HFFc6 (cell line): ENCODE measurements at places on chromosomes 2 and 18. TPM values are rescaled to one million over a fixed set of nuclear protein-coding genes. Genes with fewer than 3 reads are reported as not detected.

The MLPH gene
- 33.1 to 44.1 TPM (median 39.3 TPM) in 3 replicates for total RNA-seq

The SERPINB3 gene
- total RNA-seq: not detected in 3 replicates

The UGT1A9 gene
- total RNA-seq: not detected in 2 replicates

The RMDN2 gene
- total RNA-seq: 3.7 to 5.9 TPM (median 5.8 TPM) in 3 replicates

The PCARE gene
- total RNA-seq: not detected in 3 replicates

The ATP6V1B1 gene
- total RNA-seq: 0.32 to 0.57 TPM (median 0.50 TPM) in 3 replicates

The PPP1R1C gene
- total RNA-seq: 0.31 TPM in 1 of 2 replicates, not detected in the other

The SULT1C4 gene
- total RNA-seq: not detected in 2 replicates

The DSG2 gene
- not detected in 3 replicates for total RNA-seq

DNA sequence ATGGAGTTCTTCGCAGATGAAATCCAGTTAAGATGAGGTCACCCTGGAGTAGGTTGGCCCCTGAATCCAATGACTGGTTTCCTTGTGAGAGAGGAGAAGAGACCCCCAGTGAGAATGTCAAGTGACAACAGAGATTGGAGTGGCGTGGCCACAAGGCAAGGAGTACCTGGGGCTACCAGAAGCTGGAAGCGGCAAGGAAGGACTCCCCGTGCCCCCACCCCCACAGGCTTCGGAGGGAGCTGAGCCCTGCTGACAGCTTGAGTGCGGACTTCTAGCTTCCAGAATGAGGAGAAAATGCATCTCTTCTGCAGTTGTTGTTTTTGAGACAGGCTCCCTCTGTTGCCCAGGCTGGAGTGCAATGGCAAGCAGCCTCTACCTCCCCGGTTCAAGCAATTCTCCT lies 78.0 kb upstream of the HPCAL1 start:
- no peak for DNase-seq

DNA sequence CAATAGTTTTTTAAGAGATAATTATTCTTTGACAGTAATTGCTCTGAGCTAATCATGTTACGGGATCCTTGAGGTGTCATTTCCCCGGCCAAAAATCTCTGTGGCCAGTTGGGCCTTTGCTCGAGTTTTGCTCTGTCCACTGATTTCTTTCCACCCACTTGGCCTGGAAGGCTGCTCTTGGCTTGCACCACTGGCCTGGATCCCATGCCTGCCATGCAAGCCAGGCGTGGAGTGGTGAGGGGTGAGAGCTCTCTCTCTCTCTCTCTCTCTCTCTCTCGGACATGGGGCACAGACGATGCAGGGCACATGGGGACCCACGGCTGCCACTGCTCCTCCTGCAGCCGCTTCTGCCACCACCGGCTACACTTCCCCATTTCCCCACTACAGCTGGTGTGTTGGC lies 853.0 kb upstream of the GCFC2 start:
- DNase-seq: no peak

DNA sequence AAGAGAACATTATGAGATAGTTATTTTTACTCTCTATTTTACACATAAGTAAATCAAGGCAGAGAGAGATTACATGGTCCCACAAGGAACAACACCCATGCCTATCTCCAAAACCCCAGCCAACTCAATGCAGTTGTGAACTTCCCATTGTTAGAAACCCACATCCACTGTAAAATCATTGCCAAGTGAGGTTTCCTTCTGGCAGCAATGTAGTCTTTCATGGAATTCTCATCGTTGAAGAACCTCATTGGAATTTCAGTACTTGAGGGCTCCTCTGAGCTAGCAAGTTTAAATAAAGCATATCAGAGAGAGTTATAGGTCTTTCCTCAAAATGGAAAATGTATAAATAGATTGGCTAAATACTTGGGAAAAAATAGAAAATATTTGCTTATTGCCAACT lies 105.2 kb downstream of the RAD51AP2 start:
- DNase-seq: no peak

- DNase-seq: no peak
These were observed 97.7 kb upstream of the CTDP1 start for GRCh38 chr18:79581911-79582310.

DNA sequence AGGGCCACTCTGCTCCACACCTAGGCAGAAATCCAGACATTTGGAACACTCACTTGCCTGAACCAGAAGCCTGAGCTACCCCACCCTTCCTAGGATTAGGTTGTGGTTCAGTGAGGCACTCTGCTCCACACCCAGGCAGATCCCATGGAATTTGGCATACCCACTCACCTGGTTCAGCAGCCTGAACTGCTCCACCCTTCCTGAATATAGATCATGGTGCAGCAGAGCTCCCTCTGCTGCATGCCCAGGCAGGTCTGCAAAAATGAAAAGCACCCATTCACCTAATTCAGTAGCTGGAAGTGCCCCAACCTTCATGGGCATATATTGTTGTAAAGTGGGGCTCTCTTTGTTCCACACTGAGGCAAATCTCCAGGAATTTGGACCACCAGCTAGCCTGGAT lies 185.1 kb upstream of the CNTNAP5 start:
- no peak for DNase-seq

DNA sequence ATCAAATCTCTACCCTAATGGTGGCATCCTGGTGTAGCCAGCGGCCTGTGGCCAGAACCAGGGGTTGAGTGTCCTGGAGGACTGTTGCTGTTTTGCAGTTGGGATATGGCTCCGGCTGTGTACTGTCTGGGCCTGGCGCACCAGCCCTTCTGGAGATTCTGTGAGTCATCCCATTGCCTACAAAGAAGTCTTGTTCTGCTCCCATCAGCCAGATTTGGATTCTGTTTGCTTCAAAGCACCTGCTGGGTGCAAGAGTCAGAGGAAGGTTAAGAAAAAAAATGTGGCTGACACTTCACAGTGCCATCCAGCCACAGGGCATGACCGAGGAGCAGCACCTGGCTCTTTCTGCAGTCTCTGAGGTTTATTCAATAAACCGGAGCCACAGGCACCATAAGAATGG lies 41.0 kb upstream of the ASAP2 start:
- peak; percentile 23 for DNase-seq

DNA sequence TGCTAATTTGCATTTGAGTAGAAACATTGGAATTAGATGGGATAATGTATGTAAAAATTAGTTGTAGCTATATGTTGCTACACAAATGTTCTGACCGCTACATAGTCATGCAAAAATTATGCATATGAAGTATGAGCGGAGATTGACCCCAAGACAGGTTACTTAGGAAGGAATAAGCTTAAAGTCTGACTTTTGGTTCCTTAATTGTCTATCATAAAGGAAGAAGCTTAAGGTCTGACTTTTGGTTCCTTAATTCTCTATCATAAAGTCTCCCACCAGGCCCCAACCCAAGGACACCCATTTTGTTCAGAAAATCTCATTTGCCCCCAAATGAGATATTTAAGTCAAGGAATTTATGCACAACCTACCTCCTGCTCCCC lies 106.5 kb downstream of the EVA1A start:
- no peak for DNase-seq

- DNase-seq: no peak
These were observed 4.2 kb upstream of the GPC1 start for GRCh38 chr2:240431271-240431660.

DNA sequence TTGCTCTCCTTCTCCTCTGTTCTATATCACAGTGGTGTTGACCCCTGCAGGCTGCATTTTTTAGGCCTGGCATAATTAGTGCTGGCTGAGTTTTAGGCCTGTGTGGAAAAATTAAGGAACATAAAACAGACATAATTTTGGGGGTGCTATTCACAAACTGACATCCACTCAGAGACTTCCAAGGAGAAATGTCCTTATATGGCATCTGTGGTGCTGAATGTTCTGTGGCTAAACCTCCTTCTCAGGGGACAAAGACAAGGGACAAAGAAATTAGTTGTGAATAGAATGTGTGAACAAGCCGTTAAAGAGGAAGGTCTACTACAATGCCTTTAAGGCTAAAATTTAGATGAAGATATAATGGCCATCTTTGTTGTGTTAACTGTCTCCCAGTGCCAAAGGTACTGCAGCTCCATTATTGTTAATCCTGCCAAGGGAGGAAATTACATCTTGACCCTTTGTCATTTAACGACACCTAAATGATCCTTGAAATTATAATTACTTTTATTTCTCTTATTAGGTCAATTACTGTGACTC lies 870.0 kb upstream of the CHAC2 start:
- no peak for DNase-seq

- DNase-seq: no peak
These were observed 13.7 kb downstream of the PDCD1 start for GRCh38 chr2:241844831-241845578.

GRCh38 chr2:69041214-69041613 lies 28.2 kb downstream of the ANTXR1 start:
- DNase-seq: no peak

DNA sequence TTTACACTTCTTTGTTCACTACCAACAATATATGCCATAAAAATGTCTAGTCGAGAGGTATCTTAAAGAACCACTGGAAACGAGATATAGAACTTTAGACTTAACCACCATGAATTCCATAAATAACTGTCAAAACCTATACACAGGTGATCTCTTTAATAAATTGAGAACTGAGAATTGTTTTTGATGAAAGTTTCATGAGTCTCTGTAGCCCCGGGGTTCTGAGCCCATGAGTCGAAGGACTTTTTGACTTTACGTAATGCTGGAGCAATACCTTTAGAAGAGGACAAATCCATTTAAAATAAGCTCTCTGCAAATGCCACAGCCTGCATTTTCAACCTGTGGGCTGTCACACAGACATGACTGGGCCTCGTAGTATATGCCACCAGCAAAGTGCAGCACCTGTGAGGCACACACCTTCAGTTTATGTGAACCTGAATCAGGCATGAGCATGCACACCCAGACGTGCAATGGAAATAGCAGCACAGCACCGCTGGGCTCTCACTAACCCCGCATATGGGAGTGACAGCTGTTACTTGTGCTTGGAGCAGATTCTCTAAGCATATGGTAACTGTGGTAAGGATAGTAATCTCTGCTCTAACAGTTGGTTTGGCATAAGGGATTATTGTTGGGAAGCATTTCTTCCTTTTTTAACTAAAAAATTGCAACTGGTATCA lies 383.2 kb downstream of the SOCS6 start:
- DNase-seq: no peak

- DNase-seq: no peak
These were observed 61.4 kb downstream of the LRATD1 start for GRCh38 chr2:14693874-14694273.

GRCh38 chr18:12742453-12742852 lies 39.6 kb downstream of the PSMG2 start:
- DNase-seq: peak; percentile 82

- DNase-seq: peak; percentile 38
These were observed 105.1 kb downstream of the SLC8A1 start for GRCh38 chr2:40346535-40347354.

- DNase-seq: no peak
These were observed 172.9 kb downstream of the EPHA4 start for GRCh38 chr2:221399183-221399582.

DNA sequence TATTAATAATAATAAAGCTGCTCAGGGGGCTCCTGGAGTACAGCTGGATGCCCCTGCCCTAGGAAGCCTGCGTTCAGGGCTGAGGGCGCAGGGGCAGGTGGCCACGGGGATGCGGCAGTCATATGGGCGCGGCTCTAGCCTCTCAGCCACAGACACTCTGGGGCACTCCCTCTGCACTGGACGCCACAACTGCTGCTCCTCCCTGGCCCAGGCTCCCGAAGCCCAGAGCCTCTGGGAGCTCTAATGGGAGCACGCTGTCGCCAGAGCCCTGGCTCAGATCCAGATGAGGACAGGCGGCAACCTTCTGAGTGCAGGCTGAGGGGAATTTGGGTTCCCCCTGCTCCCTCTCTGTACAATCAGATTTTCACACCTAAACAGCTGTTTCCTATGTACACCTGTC lies 93.6 kb downstream of the MTCL1 start:
- DNase-seq: no peak

GRCh38 chr2:104854498-104855220 lies 744 bp downstream of the POU3F3 start:
- DNase-seq: no peak

DNA sequence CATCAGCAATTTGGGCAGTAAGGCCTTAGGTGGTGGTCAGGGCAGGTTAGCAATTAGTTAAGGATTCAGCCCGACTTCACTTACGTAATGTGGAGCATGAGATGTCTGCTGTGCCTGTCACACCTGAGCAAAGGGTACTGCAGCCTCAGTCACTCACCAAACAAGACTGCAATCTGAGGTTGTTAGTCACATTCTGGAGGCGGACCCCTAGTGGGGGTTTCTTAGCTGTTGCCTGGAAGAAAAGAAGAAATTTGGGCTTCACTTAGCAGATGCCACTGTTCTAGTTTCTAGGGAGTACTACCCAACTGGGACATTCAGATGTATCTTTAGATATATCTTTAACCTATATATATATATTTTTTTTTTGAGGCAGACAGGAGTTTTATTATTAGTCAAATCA lies 529.9 kb downstream of the SLC4A3 start:
- no peak for DNase-seq

GRCh38 chr2:96146881-96147592 lies 1.8 kb upstream of the DUSP2 start:
- peak; percentile 70 for DNase-seq

DNA sequence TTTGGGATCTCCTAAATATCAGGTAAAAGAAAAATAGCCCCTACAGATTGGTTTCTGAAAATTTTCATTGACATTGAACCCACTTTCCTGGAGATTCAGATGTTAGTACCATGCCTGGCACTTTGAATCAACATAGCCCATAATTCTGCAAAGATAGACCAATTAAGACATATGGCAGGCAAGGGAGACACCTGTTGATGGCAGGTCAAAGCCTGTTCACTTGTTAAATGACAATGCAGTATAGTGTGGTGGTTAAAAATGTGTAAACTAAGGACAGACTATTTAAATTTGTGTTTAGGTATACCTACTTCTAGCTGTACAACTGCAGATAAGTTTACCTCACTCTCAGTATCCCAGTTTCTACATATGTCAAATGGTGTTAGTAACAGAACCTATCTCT lies 178.1 kb upstream of the MMADHC start:
- no peak for DNase-seq

DNA sequence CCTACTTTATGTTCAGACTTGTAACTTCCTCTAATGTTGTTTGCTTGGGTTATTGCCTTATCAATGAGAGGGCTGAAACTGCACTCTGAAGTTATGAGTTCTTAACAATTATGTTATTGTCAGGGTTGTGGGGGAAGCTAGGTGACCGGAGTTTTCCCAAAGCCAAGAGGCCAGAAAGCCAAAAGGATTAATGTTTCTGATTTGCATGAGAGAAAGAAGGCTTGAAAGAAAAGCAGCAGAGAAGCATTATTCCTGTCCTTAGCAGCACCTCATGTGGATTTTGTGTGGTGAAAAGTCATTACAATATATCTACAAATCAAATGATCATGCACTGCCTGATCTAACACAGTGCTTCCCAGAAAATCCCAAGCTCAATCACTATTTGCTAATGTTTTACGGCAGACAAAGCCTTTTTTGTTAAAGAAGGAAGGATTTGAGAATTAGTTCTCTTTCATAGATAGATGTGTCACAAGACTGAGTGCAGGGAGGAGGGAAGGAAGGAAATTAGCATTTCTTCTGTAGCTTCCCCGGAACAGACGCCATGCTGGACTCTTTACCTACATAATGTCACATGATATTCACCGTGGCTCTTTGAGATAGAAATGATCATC lies 203.2 kb downstream of the ALK start:
- DNase-seq: no peak
